ENCODE measurements at places on chromosomes 2 and 18. TPM values are rescaled to one million over a fixed set of nuclear protein-coding genes. Genes with fewer than 3 reads are reported as not detected.

Gene MDH1B
- 1.0 TPM for total RNA-seq

Gene ANKRD44
- total RNA-seq, result 6.9 TPM

DNA sequence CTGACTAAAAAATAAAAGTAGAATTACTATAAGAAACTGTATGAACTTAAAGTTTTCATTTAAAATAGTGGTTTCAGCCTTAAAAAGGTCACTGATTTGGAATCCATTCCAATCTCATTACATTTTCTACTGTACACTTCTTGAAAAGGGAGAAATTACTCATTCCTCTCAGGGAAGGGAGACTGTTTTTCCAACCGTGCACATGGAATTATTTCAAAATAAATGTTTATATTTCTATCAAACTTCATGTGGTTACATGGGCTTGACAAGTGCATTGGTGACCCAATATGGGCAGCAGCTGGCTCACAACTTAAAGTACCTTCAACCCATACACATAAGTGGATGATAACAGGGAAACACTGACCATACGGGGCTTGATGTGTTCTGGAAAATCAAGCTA, 324.5 kb upstream of the THUMPD2 start:
- DNase-seq, result no peak

DNA sequence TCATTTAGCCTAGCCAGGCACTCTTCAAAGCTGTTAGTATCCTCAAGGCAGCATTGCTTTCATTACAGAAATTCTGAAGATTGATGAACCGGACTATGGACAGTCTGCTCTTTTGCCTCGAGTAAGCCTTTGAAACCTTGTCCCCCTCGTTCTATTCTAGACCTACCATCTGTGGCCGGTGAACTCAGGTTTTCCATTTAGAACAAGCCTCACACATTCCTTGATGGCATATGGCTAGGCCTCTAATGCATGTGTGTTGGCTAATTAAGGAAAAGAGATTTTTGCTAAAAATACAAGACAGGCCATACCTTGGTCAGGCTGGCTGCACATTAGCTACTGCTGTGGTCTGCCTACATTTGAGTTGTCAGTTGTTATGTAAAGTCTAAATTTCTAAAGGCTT, 111.8 kb downstream of the CERS6 start:
- DNase-seq, result no peak

DNA sequence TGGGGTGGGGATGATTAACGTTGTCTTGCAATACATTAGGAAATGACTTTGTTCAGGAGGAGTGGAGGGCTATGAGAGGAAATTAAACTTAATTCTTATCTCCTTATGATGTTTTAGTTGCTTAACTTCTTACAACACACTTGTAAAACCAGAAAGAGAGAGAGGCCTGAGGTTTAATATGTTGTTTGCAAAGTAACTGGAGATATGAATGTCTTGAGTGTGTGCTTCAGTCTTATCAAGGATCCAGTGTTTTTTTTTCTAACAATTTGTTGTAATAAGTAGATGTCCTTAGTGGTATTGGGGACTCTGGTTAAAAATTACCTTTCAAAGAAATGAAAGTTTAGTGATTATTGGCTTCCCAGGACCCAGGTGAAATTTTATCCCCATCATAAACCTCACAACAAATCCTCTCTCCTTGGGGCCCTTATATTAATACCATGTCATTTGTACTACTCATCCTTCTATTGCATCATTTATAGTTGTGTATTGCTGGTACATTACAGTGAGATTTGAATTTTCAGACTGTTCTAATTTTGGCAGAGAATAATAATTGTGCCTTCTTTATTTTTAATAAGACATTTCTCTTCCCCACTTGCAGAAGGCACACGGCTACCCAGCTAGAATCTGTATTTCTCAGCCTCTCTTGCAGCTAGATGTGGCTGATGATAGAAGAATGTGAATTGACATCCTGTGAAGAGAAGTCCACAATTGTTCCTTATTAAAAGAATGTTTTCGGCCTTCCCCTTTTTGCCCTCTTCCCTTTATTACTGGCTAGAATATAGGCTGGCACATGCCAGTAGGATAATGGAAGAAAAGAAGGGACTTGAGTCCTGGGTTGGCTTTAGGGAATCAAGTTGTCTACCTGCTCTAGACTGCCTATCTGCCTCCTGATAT, 91.9 kb upstream of the CXCR4 start:
- DNase-seq, result no peak

Gene TTN
- total RNA-seq, result 3,610 TPM

DNA sequence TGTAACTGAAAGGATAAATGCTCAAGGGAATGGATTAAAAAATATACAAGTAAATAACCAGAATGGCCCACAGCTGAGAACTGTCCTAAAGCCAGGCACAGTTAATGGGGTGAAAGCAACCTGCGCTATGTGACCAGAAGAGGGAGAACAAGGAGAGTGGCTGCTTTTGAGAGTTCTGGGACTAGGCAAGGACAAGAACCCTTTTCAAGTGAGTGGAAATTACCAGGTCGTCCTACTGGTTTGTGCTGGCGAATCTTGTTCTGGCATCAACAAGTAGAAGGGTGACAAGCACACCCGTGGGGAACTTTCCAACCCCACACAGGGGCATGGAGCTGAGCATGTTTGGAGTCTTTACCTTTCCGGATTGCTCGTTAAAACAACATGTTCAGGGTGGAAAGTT, 82.8 kb downstream of the TMEM17 start:
- DNase-seq, result no peak

DNA sequence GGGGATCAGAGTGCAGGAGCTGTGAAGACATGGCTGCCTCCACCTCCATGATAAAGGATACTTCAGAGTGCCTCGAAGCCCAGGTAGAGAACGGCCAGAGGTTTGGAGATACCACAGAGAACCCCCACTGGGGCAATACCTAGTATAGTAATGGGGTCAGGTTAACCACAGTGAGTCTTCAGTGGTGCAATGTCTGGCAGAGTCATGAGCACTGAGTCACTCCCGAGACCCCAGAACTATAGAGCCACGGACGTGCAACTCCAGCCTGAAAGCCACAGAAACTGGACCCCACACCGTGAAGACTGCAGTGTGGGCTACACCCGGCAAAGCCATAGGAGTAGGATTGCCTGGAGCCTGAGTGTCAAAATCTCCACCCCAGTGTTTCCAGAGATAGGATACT, 746.6 kb downstream of the CBLN2 start:
- DNase-seq, result no peak

Gene SMARCAL1
- 9.8 TPM for total RNA-seq

Gene TGOLN2
- 66.9 TPM for total RNA-seq

DNA sequence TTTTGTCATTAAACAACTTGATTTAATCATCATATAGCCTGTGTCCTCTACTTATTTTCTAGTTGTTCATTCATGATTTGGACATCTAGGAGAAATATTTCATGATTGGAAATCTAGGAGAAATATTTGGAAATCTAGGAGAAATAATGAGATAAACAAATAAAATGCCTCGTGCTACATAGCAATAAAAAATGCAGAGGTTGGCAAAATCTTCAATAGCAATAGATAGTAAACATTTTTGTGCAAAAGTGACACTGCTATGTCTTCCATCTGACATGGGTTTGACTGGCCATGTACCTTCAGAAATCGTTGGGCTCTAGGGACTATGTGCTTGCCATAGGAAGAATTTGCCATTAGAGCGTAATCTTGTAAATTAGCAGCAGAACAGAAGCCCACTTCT, 1304.5 kb upstream of the ZEB2 start:
- no peak for DNase-seq

DNA sequence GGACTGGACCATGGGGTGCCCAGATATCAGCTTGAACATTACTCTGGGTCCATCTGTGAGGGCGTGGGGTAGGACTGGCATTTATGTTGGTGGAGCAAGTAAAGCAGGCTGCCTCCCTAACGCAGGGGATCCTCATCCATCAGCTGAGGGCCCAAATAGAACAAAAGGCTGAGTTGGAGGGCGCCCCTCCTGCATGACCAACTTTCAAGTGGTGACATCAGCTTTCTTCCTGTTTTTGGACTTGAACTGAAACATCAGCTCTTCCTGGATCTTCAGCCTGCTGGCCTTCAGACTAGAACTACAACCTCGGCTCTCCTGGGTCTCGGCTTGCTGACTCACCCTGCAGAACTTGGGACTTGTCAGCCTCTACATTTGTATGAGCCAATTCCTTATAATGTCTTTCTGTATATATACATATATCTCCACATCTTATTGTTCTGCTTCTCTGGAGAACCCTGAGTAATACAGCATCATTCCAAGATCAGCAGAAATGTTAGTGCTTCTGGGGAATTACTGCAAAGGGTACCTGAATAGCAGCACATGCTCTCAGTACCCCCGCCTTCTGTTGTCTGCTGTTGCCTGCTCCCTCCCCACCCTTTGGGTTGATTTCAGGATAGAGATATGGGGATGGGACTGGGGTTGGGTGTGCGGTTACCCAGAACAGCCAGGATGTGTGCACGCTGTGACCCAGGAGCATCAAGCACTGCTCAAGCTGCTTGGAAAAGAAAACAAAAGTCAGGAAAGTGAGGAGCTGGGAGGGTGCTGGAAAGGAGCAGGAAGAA, 20.0 kb downstream of the TMEM127 start:
- DNase-seq, result no peak

Gene PLCD4
- 0.55 TPM for total RNA-seq

GRCh38 chr18:54590945-54591344, at the start of gene DYNAP:
TSS of gene DYNAP (plus strand) at chr18:54591245. CDS start at chr18:54591283, 38 bp downstream.
- DNase-seq, result no peak

DNA sequence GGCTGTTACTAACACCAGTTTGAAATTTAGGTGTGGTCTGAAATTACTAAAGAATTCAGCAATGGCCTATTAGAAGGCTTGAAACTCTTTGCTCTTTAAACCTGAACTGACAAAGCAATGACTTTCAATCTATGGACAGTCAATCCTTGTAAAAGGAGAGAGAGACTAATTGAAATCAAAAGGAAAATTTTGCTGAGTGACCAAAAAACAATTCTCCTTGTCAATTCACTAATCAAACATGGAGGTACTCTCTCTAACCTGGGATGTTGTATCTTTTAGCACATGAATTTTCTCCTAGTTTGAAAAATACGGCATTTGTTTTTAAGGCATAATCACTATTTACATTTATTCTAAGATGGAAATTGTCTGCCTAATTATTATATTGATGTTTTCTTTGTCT, 49.6 kb upstream of the ATIC start:
- DNase-seq, result no peak

Gene MALT1
- total RNA-seq, result 11.8 TPM

DNA sequence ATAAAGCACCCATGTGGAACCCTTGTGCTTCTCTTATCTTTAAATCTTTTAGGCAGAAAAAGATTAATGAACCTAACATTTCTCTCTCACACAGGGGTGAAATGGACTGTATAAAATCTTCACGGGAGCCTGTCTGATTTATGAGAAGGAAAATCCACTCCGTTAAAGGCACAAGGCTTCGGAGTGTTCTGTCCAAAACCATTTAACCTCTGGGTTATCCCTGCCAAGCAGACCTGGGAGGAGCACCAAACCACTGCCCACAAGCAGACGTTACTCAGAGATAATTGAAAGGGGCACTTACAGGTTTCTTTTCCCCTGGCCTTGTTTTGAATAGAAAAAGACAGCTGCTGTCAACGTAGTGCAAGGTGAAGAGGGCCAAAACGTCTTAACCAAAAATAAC, 184.4 kb upstream of the DOK6 start:
- no peak for DNase-seq

- no peak for DNase-seq
These were observed 6.4 kb downstream of the RIOK3 start for GRCh38 chr18:23459530-23459921.

DNA sequence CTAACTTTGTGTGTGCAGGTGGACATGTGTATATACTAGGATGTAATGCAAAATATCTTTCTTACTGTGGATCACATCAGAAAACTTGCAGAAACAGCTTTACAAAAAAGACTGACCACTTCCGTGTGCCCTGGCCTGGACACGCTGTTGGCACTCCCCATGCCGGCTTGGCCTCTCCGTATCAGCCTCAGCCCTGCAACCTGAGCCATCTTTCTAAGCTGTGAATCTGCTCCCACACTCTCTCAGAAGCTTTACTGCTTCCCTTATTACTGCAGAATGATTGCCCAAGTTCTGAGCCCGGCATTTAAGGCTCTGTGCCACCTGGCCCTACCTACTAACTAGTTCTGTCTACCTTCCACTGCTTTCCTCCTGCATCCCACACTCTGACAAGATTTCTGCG, 37.8 kb downstream of the MYO7B start:
- DNase-seq, result no peak

DNA sequence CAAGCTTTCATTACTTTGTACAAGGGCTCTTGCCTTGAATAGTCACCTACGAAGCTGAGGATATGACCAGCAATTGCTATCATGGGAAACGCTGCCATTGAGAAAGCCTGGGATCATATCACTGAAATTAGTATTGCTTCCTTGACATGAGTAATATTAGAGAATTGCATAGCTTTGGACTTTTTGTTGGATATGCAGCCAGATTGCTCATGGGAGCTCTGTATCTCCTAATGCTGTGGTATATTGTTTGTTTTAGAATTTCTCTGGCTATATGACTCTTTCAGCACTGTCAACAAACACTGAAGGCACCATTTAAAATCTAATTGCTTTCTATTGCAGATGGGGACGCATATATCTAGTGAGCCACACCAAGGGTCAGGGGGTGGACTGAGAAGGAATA, 80.0 kb upstream of the WDSUB1 start:
- no peak for DNase-seq

Gene PSMA8
- 0.20 TPM for total RNA-seq

Gene HPCAL1
- total RNA-seq, result 40.5 TPM

DNA sequence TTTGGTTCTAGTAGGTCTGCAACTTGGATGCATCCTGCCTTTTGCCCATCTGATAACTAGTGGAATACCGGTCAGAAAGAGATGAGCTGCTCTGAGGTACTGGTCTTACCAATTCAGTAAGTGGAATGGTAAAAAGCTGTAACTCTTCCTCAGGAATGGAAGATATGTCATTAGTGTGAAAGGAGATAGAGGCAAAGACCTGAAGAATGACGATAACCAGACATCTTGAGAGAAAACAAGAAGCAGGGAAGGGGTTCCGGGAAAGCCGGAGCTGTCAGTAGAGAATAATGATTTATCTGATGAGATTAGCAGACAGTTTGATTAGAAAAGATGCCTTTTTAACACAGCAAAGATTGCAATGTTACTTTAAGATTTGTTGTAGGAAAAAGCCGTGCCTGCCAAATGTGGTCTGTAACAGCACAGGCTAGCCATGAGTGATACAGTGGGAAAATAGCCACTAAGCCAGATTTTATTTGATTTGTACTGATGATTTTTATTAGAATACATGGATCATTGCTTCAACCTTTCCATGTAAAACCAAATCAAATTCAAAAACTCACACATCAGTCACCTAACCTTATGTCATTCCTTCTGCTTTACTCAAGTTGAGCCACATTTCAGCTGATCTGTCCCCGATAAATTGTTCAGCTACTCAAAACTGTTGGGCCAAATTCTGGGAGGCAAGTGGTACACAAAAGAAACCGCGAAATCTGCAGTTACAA, 110.0 kb downstream of the TCF4 start:
- DNase-seq, result no peak

DNA sequence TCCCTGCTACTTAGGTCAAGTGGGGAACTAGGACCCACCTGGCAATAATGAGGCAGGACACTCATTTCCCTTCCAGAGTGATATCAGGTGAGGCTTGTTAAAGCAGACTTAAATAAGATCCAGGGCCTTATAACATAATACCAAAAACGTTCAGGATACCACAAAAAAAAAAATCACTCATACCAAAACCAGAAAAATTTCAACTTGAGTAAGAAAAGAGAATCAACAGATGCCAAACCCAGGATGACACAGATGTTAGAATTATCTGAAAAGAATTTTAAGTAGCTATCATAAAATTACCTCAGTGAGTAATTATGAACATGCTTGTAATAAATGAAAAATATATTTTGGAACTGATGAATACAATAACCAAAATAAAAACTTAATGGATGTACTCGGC, 255.6 kb upstream of the OSR1 start:
- DNase-seq, result no peak
